ENCODE measurements at places on chromosomes 1 and 21.

- DNase-seq, result no peak
Measured at GRCh38 chr1:81410941-81411340, 389.8 kb upstream of the ADGRL2 start.

GRCh38 chr1:6770751-6771440 lies 14.4 kb upstream of the CAMTA1 start:
- no peak for DNase-seq

GRCh38 chr1:78114034-78114956 lies 68.5 kb downstream of the GIPC2 start:
- peak; percentile 37 for DNase-seq

DNA sequence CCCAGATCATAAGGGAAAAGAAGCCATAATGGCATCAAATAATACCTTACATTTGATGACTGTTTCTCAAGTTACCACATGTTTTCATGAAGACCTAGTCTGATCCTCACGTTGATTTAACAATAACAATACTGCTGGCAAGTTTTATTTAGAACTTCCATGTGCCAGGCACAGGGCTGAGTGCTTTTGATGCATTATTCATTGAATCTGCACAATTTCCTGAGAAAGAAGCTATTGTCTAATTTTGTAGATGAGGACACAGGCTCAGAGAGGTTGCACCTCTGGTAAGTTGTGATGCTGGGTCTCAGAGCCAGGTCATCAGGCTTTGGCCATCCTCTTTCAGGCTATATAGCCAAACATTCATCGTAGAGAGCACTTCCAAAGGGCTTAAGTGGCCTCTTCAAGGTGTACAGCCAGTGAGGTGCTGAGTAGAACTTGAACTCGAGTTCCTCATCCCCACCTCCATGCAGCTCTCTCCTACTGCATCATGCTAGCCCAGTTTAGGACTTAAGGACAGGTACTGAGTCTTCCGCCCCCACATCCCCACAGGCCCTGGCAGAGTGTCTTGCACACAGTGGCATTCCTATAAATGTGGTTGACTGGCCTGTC lies 8.3 kb upstream of the PEF1 start:
- no peak for DNase-seq

- no peak for DNase-seq
Measured at GRCh38 chr1:14261395-14261794, 337.1 kb upstream of the KAZN start.

GRCh38 chr1:51756290-51756689 lies 122.2 kb downstream of the NRDC start:
- no peak for DNase-seq

DNA sequence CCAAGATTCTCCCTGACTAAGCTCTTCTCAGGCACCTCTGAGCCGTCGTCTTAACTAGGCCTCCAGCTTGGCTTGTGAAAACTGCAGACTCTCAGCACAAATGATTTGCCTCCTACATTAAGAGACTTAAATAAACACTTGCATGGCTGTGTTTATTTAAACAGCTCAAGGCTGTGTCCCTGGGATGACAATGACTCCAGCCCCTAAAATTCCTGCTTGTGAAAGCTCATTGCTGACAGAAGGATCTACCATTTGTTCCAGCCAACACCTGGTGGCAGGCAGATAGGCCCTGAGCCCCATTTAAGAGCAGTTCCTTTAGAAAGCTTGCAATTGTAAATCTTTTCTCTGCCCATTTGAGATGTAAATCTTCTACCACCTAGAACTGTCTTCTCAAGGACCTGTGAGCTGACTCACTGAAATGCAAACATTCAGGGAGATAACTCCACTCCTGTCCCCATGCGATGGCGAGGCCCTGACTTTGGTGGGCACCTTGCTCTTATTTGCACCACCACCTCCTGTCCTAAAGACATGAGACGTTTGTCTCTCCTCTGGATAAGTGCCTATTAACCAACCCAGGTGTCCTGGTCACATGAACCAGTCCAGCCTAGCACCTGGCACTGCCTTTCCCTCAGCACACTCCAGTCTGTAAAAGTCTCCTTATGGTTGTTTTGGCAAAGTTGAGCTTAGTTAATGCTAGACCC lies 15.1 kb upstream of the PCP4 start:
- no peak for DNase-seq

GRCh38 chr1:154750681-154751665 lies 119.1 kb downstream of the KCNN3 start:
- peak; percentile 99 for DNase-seq

GRCh38 chr1:25679171-25679570 lies 62.6 kb downstream of the MAN1C1 start:
- no peak for DNase-seq

- peak; percentile 84 for DNase-seq
Measured at GRCh38 chr1:30379684-30380624, 343.4 kb downstream of the MATN1 start.

DNA sequence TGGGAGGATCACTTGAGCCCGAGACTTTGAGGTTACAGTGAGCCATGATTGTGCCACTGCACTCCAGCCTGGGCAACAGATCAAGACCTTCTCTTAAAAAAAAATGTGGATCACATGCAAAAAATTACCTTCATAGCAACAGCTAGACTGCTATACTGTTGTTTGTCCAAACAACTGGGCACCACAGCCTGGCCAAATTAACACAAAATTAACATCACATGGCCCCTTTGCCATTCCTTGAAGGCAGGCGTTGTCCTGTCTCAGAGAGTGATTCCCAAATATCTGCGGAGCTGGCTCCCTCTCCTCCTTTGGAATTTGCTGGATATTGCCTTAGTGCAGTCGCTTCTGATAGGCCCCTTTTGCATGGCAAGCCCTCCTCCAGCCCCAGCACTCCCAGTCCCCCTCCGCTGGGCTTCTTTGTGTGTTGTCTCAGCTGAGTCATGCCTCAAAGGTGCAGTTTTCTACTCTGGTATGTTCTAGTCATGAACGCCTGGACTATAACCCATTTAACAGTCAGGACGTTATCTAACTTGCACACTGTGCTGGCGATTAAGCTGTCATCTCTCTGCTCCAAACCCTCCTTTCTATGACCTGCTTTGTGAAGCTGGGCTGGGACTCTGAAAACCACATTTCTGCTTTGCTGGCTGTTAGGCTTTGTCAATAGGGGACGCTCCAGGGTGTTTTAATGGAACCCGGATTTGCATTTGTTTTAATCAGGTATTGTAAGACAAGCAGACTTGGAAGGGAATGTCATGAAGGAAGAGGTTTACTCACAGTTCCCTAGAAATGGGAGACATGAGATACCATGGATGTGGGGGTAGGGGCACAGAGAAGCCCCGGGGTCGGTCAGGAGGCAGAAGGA lies 20.1 kb upstream of the HPCAL4 start:
- DNase-seq, result no peak

GRCh38 chr1:239843541-239843940 lies 248.1 kb upstream of the FMN2 start:
- DNase-seq, result no peak

DNA sequence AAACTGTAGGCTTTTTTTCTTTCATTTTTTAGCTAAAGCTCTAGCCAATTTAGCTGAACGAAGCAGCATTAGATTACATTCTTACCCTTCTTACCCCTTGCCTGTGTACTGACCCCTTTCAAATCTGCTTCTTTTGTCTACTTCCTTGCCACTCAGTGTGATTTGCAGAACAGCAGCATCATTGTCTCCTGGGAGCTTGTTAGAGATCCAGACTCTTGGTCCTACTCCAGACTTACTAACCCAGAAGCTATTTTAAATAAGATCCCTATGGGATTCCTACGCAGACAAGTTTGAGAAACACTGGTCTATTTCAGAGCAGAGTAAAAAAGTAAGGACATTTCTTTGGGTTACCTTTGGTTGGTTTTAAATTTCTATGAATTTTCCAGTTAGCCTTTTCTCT lies 13.8 kb downstream of the LRRC39 start:
- DNase-seq, result no peak

Measured in NCI-H187 treated with DMSO at 0.1 percent for 48 hours (cell line).